ENCODE measurements at places on chromosomes 5 and 9.

GRCh38 chr9:92720209-92720765 is 44.3 kb downstream of the BICD2 start:
- no peak for DNase-seq

DNA sequence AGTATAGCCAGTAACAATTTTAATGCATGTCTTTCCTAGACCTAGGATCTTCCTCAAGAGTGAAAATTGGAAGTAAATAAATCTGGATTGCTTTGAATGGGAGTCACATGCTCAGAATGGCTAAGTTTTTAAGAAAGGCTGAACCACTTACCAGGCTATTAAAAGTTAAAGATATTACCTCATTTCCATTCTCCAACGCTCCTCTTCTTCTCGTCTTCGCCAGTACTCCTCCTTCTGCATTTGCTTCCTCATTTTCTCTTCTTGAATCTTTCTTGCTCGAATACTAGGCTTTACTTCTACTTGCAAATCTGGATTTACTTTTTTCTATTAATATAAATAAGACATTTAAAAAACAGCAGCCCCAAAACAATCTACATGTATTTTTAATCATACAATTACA is 49.6 kb downstream of the ZFR start:
- DNase-seq: no peak

GRCh38 chr5:33691856-33692255 is 199.9 kb downstream of the ADAMTS12 start:
- no peak for DNase-seq

- no peak for DNase-seq
These were observed 19.6 kb upstream of the C5orf47 start for GRCh38 chr5:173969167-173970049.

DNA sequence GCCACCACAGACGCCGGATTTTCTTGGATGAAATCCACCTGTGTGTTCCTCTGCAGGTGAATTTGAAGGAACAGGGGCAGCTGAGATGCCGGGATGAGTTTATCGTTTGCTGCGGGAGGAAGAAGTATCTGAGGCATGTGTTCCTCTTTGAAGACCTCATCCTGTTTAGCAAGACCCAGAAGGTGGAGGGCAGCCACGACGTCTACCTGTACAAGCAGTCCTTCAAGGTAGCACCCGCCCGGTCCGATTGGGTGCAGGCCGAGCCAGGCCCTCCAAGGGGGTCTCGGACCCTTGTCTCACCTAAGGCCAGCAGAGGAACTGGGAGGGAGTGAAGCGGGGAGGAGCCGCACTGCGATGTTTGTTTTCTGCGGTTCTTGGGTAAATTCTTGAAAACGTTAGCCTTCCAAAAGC is 18.4 kb upstream of the LRRC14B start:
- DNase-seq: no peak

DNA sequence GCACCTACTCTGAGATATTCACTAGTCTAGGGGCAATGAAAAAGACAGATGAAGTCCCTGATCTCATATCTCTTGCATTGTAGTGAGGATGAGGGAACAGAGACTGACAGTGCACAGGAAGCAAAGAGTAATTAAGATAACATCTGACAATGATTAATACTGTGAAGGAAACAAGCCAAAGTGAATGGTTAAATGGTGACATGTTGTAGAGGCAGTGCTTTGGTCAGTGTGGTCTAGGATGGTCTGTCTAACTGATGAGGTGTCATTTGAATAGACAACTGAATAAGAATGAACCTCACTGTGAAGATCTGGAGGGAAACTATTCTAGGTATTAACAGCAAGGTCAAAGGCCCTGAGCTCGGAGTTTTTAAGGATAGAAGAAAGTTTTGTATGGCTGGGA is 333.3 kb upstream of the GRIA1 start:
- DNase-seq: no peak

DNA sequence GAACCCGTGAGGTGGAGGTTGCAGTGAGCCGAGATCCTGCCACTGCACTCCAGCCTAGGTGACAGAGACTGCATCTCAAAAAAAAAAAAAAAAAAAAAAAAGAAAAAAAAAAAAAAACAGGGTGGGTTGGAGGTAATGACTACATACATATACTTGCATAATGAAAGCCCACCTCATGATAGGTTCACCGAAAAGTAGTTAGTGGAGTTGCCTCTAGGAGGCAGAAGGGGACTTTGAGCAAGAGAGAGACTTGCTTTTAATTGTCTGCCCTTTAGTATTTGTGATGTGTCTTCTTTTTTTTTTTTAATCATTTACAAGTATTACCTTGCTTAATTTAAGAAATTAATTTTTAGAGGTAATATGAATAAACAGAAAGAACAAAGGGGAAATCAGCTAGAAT is 99.8 kb downstream of the PPARGC1B start:
- DNase-seq: no peak

GRCh38 chr5:140795259-140795641 is 598 bp downstream of the PCDHA2 start:
- DNase-seq: no peak

DNA sequence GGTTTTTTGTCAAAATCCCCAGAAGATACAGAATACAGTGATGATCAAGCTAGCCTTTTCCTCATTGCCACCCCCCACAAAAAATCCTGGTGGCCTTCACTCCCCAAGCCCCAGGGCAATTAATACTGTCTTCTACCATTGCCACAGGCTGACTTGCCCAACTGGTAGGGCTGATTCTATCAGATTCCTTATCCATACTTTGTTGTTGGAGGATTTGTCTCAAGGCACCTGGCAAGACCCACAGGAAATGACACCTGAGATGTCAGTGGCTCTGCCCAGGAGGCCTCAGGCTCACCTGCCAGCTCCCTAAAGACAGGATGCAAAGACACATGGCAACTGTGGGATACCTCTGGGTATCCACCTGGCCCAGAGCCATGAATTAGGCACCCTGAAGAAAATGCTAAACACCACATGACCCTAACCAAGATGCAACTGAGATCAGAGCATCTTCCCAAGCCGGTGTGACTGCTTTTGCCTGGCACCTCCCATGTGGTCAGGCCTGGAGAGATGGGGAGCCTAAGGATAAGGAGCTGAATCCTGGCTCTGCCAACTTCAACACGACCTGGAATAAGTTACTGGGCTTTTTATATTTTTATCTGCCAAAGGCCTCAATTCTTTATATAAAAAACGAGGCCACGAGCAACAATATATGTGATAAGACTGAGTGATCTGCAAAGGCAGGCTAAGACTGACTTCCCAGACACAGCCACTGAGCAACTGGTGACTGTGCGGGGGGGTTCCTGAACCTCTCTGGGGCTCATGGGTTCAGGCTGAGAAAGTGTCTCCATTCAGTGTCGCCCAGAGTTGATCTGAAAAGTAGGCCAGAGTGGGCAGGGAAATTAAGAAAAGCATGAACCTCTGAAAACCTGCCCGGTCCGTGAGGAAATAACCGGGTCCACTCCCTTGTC is 944 bp downstream of the ATOX1 start:
- no peak for DNase-seq

- no peak for DNase-seq
These were observed 1.5 kb upstream of the MOB3B start for GRCh38 chr9:27530915-27531755.

GRCh38 chr5:111810112-111810511 is 53.1 kb upstream of the NREP start:
- DNase-seq: no peak

Data from activated naive CD4-positive, alpha-beta T cell (primary cell).